ENCODE measurements at places on chromosomes 12 and 14.

- DNase-seq: no peak
Observed at GRCh38 chr12:105030820-105031807, 45.0 kb downstream of the NOPCHAP1 start.

DNA sequence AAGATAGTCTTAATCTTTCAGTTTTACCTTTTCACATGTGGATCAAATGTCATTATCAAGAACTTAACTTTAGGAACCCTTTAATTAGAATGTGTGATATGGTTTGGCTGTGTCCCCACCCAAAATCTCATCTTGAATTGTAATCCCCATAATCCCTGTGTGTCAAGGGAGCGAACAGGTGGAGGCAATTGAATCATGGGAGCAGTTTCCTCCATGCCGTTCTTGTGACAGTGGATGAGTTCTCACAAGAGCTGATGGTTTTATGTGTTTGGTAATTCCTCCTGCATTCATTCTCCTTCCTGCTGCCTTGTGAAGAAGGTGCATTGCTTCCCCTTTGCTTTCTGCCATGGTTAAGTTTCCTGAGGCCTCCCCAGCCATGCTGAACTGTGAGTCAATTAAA lies 160.6 kb downstream of the MON2 start:
- DNase-seq: no peak

- DNase-seq: no peak
Observed at GRCh38 chr12:108379823-108380222, 40.7 kb upstream of the CMKLR1 start.

- DNase-seq: no peak
Observed at GRCh38 chr14:71397371-71397770, 490.1 kb downstream of the PCNX1 start.

- DNase-seq: peak; percentile 60
Observed at GRCh38 chr12:79886917-79887519, 47.9 kb downstream of the PPP1R12A start.

- DNase-seq: peak; percentile 41
Observed at GRCh38 chr12:694734-695503, 31.7 kb upstream of the NINJ2 start.

All from foreskin melanocyte (primary cell).